ENCODE measurements at places on chromosomes 6 and 20.

DNA sequence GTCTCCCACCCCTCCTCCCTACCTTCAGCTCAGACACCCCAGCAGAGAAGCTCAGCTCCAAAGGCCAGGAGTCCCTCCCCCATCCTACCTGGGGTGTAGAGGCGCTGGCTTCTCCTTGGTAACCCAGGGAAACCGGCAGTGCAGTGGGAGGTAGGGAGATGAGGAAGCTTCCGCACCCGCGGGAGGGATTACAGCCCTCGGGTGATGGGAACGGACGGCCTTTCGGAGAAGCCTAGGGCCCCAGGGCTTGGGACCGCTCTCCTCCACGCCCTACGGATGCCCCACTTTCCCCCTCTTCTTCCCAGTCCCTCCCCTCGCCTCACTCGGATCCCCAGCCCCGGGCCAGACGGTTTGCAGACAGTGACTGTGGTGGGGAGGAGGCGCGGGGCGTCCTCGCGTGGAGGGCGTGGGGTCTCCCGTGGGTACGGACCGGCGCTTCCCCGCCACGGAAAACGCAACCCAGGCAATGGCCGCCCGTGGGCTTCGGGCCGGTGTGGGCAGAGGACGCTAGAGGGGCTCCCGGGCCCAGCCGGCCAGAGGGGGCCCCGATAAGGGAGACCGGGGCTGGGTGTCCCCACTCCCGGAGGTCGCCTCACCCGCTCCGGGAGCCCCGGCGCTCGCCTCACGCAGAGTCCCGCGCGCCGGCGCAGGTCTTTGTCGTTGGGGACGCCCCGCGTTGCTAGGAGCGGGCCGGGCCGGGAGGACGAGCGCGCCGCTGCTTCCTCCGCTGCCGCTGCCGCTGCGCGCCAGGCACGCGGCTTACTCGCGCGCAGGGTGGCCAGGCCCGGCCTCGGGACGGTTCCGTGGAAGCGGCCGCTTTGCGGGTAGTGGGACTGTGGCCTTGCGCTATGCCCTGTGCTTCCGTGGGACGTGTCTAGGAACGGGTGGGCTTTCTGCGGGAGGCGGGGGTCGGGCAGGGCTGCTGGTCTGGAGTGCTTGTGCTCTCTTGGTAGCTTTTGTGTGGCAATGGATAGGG, 15.8 kb downstream of the AARS2 start:
- peak; percentile 63 for DNase-seq

DNA sequence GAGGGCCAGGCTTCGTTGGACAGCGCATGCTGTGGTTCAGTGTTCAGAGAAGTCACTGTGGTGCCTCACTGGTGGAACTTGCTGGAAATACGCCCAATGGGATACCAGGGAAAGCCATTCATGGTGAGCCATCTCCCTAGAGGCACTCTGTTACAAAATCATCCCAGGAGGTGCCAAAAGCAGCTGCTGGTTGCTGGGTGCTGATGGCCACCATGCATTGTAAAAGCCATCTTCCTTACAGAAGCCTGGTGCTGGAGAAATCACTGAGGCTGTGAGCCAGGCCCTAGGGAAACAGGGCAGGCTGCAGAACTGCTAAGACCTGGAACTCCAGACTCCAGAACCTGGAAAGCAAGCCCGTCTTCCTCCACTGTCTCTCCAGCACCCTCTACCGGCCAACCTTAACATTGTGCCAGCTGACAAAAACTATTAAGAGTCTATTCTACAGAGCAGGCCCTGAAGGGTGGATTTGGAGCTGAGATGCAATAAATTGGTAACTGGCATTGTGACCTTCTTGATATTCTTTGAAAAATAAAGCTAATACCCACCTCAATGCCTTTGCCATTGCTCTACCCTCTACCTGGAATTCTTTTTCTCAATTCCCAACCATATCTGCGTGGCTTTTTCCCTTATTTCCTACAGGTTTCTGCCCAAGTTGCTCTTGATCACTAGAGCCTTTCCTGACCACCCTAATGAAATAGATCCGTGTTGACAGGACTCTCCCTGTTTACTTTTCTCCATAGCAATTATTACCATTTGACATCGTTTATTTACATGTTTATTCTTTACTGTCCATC, 18.5 kb downstream of the SNRPB start:
- peak; percentile 62 for DNase-seq

- no peak for DNase-seq
Measured at GRCh38 chr6:80974579-80974978, 777.9 kb downstream of the TENT5A start.

DNA sequence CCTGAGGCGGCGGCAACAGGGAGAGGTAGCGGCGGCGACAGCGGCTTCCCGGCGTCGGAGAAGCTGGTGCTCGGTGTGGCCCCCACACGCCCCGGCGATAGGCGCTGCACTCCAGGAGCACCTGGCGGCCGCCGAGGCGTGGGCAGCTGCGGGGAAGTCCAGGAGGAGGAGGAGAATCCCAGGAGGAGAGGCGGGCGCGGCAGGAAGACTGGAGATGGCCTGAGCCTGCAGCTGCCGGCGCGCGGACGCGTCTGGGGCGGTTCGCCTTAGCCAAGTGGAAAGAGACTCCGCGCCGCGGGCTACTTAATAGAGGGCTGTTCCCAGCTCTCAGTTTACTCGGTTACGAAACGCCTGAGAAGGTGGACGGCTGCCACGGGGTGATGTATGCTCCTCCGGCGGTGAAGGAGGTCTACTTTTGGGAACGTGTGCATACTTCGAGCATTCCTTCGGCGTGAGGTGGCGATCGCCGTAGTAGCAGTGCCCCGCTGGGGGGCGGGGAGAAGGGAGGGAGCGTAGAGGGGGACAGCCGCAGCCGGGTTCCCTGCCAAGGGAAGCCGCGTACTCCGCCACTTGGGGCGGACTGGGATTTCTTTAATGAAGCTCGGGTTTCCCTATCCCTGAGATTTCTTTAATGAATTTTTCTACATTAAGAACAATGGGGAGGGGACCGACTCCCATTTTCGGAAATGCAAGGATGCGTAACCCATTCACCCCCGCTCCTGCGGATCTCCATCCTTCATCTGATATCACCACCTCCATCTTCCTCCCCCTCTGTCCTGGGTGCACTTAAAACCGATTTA, at the start of gene COL12A1:
TSS of gene COL12A1 (minus strand) at position 278 of the 800 bp plus-strand sequence. CDS start 3,261 bp downstream, outside the sequence.
- no peak for DNase-seq

DNA sequence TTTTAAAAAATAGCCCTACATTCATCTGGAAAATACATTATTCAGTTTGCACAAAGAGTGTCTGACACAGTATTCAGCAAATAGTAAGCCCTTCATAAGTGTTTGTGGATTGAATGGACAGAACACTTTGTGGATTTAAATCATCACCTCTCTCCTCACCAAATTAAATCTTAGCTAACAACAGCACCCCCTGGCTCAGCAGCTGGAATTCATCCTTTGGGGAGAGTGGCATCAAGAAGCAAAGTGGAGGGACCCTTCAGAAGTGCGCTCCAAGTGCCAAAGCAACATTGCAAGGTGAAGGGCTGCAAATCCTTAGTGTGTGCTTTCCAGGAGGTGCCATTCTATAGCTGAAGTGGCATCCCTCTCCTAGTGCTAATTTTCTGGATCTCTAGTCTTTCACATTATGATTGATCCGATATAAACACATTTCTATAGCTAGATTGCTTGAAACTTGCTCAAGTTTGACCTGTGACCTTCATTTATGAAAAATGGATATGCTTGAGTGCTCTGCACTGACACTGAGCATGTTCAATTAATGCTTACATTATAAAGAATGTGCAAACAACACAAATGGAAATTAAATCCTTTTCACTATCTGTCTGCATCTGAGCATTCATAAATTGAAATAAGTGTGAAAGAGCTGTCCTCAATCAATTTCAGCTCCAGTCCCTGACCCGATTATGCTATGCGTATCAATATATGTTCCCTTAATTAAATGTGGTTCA, 891.7 kb downstream of the C6orf118 start:
- DNase-seq = no peak

DNA sequence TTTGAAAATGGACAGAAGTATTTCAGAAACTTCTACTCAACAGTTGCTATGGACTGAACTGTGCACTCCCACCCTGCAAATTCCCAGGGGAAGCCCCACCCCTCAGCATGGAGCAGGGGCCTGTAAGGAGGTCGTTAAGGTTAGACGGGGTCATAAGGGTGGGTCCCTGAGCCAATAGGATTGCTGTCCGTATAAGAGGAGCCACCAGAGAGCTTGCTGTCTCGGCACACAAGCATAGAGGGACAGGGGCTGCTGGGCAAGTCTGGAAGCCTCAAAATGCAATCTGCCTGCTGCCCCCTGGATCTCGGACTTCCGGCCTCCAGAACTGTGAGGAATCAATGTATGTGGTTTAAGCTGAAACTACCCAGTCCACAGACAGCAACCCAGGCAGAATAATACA, 37.4 kb upstream of the AFDN start:
- no peak for DNase-seq

DNA sequence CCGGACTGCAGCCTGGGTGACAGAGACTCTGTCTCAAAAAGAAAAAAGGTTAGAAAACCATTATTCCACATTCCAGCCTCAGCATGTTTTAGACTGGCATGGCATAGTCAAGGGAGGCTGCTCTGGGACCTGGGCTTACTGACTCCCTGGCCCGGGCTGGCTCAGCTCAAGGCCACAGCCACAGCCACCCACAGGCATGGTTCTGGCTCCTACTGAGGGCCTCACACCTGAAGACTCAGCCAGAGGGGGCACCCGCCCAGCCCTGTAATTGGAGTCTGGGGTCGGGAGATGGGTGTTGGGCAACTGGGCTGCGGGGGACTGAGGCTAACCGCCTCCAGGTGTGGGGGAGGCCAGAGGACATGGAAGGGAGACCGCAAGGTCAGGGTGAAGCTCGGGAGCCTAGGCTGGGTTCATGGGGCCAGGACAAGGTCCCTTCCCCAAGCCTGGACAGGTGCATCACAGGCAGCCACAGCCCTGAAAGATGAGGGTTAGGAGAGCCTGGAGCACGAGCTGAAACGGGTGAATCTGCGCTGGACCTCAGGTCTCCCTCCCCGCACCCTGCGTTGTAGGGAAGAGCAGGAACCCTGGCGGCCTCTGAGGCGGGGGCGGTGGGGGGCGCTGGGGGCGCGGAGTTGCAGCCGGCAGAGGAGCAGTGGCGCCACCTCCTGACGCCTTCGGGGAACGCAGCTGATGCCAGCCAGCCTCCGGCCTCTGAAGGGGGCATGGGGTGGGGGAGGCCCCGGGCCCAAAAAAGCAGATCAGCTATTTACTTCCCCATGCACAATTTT, 67.7 kb upstream of the SRSF6 start:
- DNase-seq = no peak

- no peak for DNase-seq
Measured at GRCh38 chr20:57195469-57196100, 70.9 kb downstream of the BMP7 start.

GRCh38 chr6:56714273-56714672, 71.6 kb upstream of the DST start:
- no peak for DNase-seq

- peak; percentile 29 for DNase-seq
Measured at GRCh38 chr6:17281100-17281496, at the start of gene RBM24. RBM24 (plus strand) TSS chr6:17281361; CDS start chr6:17281582, 221 bp downstream.

Measured in activated naive CD8-positive, alpha-beta T cell treated with anti-CD3 and anti-CD28 coated beads for 36 hours (primary cell).